ENCODE measurements at places on chromosomes 2 and 18. TPM values are rescaled to one million over a fixed set of nuclear protein-coding genes. Genes with fewer than 3 reads are reported as not detected.

Gene MRPS5
- 76.8 TPM for total RNA-seq

Gene KCNE4
- not detected for total RNA-seq

Gene TNFRSF11A
- 25.6 TPM for total RNA-seq

Gene CAPG
- total RNA-seq, result 181 TPM

Gene TPGS2
- 85.6 TPM for total RNA-seq

Gene CCDC150
- 16.6 TPM for total RNA-seq

Gene PSMA8
- 0.27 TPM for total RNA-seq

Gene MC4R
- not detected for total RNA-seq

Gene CD226
- 125 TPM for total RNA-seq

Gene FAM161A
- total RNA-seq, result 2.5 TPM
